ENCODE measurements at places on chromosomes 1 and 21. TPM values are rescaled to one million over a fixed set of nuclear protein-coding genes. Genes with fewer than 3 reads are reported as not detected.

SERPINC1 gene
- total RNA-seq, result not detected

MXRA8 gene
- 97.8 TPM for total RNA-seq

DIRAS3 gene
- 8.6 TPM for total RNA-seq

TRAF3IP3 gene
- total RNA-seq, result not detected

ENAH gene
- total RNA-seq, result 86.9 TPM

PAQR6 gene
- total RNA-seq, result not detected

SLC2A5 gene
- total RNA-seq, result not detected
